ENCODE measurements at places on chromosomes 6 and 20.

DNA sequence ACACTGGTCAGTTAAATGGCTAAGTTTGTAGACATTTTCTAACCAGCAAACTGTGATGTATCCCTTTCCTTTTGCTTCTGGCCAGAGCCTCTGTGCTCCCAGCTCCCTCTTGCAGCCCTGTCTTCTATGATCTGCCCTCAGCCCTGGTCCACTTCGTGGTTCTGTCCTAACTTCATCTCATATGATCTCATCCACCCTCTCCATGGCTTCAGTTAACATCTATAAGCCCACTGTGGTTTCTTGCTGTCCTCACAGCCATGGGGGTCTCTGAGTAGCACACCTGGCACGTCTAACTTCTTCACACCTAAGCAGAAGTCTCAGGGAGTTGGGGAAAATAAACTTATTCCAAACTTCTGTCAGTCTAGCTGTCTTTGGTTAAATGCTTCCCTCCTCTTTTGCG, 81.8 kb downstream of the IRF4 start:
- DNase-seq: no peak

DNA sequence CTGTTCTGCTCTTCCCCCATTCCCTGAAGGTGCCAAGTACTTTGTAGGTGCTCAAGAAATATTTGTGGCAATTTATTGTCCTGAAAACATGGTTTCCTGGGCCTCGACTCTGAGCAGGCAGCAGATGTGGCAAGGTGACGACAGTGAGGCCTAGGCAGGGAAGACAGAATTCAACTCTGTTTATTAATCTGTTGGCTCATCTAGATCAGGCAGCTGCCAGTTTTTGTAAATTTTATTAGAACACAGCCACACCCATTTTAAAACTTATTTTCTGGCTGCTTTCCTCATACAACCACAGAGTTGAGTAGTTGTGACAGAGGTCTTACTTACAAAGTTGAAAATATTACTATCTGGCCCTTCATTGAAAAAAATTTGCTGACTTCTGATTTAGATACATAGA, 24.5 kb downstream of the MAPK14 start:
- no peak for DNase-seq

DNA sequence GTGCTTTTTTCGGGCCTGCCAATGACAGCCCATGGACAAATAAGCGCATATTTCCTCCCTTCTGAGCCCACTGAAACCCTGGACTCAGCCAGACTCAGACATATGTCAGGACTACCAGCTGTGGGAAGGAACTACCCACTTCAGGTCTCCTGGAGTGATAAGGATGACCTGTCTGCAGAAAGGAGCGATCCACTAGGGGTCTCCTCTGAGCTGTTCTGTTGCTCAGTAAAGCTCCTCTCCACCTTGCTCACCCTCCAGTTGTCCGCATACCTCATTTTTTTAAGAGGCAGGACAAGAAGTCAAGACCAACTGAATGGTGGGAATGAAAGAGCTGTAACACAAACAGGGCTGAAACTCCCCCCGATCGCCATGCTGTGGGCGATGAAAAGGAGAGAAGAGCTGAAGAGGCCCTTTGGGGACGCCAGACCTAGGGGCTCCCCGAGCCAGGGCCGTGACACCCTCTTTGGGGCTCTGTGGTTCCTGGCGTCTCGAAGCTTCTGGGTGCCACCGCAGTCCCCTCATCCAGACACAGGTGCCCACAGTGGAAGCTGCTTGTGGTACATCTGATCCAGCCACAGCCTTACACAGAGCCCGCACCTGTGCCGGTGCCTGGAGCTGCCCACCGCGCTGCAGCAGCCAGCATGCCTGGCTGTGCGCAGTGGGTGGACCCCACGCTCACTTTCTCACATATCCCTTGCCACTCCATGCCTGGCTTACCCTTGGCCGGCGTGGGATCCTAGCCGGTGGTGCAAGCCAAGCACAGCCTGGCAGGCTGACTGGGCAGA, 68.8 kb downstream of the EYS start:
- no peak for DNase-seq

DNA sequence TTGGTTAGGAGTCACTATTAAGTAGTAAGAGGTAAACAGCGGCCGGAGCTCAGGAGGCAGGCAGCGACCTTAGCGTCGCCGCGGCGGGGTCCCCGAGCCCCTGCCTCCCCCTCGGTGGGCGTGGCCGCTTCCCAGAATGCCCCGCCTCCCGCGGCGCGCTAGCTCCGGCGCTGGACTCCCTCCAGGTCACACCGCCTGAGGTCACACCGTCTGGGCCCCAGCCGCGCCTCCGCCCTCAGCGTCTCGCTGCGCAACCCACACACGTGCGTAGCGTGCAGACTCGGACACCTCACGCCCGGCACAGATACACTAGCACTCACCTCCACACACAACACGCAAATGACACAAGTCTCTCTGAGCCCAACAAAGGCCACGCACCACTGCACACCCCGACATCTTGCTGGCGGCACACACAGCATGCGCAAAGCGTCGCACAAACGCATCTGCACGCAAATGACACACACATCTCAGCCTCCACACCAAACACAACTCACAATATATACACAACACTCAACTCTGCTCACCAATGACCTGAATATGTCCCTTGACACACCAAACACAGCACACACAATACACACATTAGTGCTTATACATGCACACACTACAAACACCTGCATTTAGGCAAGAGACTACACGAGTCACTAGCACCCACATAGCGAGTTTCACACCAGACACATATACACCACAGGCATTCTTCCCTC, 17.6 kb upstream of the CDKN1A start:
- DNase-seq: no peak

GRCh38 chr6:74765486-74765885, 440.4 kb downstream of the COL12A1 start:
- no peak for DNase-seq

GRCh38 chr6:161584621-161585340, 310.9 kb upstream of the AGPAT4 start:
- DNase-seq: no peak

- DNase-seq: no peak
These were observed 1.1 kb upstream of the PANK2 start for GRCh38 chr20:3887876-3888620.

GRCh38 chr20:6599876-6600735, 167.4 kb upstream of the BMP2 start:
- DNase-seq: no peak

DNA sequence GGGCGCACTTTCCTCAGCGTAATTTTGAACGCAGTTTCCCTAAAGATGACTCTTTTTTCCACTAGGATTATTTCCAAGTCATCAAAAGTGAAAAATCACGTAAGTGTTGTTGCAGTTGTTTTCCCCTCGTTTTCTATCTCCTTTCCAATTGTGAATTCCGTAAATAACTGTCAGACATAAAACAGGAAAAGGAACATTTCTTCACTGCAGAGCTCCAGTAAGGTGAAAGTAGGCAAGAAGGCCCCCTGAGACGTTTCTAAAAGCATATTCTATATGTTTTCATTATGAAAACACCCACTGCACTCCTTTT, 17.8 kb downstream of the HIVEP2 start:
- DNase-seq: no peak

DNA sequence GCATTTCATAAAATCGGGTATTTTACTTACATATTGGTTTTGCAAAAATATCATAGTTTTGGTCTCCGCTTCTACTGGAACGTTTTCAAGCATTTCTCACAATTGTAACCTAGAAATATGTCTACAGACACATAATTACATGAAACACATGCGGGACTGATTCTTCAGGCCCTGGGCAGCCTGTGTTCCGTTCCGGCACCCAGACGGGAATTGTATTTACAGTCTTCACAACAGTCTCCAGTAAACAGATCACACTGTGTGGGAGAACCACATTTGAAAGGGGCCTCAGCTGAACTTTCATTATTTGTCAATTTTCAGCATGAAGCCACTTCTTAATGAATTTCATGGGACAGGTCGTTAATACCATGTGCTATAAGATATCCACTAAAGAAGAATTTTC, 196.9 kb downstream of the DST start:
- DNase-seq: no peak

DNA sequence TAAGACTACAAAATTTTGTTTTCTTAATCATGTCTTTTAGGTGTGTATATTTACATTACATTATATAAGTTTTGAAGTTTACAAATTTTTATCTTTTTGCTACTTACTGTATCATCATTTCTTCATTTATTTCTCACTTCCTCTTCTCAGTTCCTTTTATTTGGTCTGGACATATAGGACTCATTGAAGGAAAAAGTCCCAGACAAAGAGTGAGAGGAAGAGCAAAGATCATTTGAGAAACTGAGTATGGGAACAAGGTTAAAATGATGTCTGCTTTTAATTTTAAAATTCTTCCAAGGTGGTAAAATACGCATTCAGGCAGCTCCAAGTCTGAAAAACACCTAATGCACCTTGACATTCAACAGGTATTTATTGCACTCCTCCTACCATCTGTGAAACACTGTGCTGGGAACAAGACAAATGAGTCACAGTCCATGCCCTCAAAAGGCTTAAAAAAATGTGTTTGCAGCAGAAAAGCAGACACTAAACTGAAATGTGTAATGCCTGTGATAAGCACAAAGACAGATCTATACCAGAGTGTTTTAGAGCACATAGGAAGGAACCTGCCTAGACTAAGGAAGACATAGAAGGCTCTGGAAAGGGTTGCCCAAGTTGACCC, 63.2 kb downstream of the PKIB start:
- DNase-seq: no peak

DNA sequence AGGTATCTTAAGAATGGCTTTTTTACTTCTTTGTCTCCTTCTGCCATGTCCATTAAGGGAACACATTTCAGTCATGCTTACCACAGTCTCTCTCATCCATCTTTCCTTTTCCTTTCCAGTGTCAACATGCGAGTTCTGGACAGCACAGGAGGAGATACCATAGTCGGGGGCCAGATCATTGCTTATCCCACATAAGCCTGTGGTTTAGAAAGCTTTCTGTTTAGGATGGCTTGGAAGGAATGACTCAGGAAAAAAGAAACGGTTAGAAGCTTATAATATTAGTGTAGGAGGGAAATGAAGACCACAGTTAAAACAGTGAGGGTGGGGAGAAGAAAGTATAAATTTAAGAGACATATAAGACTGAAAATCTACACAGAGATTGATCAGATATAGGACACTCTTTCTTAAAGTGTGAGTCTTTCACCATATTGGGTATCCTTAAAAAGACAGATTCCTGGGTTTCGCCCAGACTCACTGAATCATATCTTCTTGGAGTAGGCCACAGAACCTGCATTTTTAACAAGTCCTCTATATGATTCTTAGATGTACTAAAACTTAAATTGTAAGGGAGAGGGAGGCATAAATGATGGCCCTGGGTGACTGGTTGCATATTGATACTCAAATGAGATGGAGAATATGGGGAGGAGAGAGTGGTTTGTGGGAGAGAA, 36.1 kb downstream of the DSE start:
- no peak for DNase-seq

- no peak for DNase-seq
These were observed 21.8 kb downstream of the PCK1 start for GRCh38 chr20:57582432-57583288.

DNA sequence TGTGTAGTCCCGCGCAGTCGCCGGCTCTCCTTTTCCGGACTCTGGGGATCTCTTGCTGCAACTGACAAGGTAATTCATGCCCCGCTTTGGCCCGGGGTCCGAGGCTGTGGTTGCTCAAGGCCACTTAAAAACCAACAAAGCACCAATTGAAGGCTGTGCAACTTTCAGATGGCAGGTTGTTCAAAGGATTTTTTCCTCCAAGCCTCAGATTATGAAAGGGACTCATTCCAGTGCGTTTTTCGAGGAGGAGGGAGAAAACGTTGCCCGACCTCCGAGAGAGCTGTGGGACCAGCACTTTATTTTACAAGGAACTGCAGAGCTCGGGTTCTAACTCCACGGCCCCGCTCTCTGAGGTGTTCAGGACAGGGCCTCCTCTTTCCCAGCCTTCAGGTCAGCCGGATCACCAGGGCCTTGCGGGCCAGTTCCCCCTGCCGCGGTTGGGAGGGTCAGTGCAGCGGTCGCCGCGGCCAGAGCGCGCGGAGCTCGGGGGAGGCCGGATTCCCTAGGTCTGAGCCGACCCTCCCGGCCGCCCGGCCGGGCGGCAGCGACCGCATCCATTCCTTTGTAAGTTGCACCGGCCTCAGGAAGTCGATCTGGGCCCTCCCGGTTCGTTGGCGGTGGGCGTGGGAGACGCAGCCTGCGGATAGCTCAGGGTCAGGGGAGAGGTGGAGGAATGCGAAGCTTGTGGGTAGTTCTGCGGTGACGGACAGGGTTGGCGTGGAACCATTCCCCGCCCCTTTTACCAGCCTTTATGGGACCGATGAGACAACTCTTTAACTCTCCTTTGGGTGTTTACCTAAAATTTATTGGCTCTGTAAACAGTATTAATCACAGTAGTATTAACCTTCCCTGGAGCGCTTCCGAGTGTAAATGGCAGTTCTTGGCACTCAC, 1.6 kb downstream of the UTRN start:
- no peak for DNase-seq

- no peak for DNase-seq
These were observed 8.6 kb upstream of the TRIB3 start for GRCh38 chr20:371755-372542.

DNA sequence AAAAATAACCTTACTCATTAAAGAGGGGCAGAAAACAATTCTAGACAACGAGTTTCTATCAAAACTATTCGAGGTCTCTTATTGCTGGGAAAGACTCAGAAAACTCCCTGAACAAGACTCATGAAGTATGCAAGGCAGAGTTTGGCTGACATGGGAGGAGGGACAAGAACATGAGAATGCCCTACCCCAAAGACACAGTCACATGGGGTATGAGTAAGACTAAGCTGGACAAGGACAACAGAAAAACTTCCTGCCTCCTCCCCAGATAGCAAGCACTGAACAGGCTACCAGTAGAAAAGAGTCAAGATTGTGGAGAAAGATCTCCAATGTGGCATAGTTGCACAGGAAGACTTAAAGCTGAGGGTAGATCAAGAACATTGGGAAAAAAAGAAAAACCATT, 39.7 kb upstream of the PHIP start:
- no peak for DNase-seq

DNA sequence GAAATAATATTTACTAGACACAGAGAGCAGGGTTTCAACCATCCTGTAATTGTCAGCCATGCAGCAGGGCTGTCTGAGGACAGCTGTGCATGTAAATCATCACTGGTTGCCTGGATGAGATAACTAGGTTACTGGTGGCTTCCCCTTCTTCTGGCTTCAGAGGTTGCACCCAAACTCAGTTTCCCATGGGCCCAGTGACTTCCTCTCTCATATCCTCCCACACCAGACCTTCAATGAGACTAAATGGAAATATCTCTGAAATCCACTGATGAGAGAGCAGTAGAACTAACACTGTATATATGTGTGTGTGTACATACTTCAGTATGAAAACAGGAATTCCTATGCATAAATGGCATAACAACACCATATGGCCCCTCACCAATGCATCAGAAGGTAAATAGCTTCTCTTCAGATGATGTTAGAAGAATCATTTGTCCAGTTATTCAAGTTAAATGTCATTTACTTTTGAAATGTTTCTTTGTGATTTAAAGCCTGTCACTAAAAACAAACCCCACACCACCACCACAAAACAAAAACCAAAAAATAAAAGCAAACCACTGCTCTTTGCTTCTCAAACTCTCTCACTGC, 51.0 kb upstream of the IL20RA start:
- DNase-seq: no peak

GRCh38 chr20:50303573-50304500, 113.2 kb downstream of the CEBPB start:
- DNase-seq: no peak

Data from stimulated activated CD4-positive, alpha-beta T cell treated with anti-CD3 and anti-CD28 coated beads, TNF-alpha, amount 100 ng/mL, for 1 hour (primary cell).